ENCODE measurements at places on chromosomes 16 and 17.

DNA sequence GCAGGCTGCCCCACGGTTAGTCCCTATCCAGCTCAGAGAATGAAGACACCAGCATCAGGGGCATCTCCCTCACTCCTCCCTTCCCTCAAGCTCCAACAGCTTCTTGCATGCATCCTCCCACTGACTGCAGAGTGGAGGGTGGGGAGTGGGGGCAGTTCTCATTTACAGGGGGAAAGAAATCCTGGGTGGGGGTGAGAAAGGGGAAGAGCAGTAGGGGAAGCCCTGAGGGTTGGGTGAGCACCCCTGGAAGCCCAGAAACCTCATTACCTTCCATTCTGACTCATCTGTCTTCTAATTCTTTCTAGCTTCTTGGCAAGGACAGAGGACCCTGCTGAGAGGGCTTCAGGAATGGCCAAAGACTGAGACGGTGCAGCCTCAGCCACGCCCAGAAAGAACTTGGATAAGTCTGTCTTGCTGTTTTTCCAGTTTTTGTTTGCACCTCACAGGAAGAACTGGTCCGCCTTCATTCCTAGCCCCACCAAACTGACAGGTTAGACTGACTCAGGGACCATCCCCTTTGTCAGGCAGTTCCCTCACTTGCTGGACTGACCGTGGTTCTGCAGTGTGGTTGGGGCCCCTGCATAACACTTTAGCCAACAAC is 52.5 kb upstream of the WSB1 start:
- DNase-seq: no peak

DNA sequence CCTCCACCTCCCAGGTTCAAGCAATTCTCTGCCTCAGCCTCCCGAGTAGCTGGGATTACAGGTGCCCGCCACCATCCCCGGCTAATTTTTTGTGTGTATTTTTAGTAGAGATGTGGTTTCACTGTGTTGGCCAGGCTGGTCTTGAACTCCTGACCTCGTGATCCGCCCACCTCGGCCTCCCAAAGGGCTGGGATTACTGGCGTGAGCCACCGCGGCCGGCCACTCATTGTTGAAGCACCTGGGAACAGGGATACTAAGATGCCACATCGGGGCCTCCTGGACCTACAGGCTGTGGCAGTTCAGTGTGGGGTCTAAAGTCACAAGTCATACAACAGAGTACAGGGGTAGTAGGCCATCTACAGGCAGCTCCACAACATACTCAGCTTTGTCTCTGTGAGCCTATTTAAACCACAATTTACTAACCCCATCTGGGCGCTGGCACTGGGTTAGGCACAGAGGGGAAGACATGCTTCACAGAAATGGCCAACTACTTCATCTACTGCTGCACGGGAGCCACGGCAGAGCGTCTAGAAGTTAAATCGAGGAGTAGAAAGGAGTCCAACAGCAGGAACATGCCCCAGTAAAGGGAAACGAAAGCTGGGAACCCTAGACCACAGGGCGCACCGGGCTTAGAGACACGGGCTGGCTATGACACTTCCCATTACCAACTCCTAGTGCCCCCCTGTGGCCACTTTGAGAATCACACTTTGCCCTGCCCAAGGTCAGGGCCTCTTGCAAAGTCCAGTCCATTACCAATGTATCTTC is 4.3 kb downstream of the VAMP2 start:
- DNase-seq: peak; percentile 63

- DNase-seq: no peak
Measured at GRCh38 chr16:75064403-75065148, 52.0 kb downstream of the LDHD start.

- DNase-seq: no peak
Measured at GRCh38 chr16:1222553-1223354, 2.3 kb downstream of the TPSG1 start.

DNA sequence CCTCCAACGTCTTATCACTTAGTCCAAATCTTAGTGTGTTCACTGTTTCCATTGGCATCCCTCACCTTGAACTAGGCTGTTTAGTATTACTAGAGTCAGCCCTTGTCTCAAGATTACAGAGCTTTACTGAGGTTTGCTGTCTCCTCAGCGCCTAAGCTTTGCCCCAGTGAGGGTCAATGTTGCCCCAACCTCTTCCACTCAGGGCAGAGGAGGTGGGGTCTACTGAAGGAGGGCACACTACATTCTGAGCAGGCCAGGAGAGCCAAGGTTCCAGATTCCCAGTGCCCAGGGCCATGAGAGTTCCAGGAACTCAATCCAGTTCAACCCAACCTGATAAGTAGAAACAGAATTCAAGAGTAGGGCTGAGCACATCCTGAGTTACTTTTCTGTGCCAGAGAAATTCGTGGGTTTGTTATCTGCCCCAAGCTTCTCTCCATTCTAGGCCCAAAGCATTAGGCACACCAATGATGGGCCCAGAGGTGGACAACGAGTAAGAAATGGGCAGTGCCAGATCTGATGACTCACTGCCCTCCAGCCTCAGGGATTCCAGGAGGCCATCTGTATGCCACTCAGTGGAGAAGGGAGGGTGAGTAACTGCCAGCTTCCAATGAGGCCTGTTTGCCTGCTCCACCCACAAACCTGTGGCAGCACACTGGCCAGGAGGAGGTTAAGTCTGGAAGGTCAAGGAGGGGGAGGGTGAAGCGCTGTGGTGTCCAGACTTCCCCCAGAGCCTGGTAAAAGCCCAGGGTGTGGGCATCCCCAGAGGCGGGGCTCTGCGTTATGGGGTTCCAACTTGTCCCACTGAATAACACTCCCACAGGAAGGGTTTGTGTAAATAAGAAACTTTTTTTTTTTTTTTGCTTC is 8.2 kb downstream of the TUBG2 start:
- no peak for DNase-seq

GRCh38 chr17:82531431-82531881 is 11.9 kb downstream of the FOXK2 start:
- no peak for DNase-seq

DNA sequence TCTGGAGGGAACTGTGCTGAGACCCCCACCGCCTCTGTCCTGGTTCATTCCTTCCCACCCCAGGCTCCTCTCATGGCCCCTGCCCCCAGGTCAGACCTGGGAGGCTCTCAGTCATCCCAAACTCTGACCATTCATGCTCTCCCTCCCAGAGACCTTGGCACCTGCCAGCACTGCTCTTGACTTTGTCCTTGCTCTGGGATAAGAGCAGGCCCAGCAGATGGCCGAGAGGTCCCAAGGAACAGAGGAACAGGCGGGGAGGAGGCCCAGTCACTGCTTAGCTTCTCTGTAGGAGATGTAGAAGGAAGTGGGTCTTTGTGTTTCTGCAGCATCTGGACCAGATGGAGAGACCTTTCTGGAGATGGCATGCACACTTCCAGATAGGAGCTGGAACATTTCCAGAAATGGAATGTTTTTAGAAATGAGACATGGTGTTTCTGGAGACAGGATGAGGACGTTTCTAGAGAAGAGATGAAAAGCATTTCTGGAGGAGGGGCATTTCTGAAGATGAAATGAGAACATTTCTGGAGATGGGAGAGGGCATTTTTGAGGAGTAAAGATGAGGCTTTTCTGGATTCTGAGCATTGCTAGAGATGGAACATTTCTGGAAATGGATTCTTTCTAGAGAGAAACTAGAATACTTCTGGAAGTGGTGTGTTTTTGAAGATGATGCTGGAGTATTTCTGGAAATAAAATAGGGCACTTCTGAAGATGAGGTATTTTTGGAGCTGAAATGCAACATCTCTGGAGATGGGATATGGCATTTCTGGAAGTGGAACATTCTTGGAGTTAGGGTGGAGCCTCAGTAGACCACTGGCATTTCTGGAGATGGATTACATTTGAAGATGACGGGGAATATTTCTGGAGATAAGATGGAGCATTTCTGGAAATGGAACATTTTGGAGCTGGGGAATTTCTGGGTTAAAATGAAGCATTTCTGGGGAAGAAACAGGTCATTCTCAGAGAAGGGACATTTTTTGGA is 55.2 kb downstream of the RAI1 start:
- DNase-seq: no peak

DNA sequence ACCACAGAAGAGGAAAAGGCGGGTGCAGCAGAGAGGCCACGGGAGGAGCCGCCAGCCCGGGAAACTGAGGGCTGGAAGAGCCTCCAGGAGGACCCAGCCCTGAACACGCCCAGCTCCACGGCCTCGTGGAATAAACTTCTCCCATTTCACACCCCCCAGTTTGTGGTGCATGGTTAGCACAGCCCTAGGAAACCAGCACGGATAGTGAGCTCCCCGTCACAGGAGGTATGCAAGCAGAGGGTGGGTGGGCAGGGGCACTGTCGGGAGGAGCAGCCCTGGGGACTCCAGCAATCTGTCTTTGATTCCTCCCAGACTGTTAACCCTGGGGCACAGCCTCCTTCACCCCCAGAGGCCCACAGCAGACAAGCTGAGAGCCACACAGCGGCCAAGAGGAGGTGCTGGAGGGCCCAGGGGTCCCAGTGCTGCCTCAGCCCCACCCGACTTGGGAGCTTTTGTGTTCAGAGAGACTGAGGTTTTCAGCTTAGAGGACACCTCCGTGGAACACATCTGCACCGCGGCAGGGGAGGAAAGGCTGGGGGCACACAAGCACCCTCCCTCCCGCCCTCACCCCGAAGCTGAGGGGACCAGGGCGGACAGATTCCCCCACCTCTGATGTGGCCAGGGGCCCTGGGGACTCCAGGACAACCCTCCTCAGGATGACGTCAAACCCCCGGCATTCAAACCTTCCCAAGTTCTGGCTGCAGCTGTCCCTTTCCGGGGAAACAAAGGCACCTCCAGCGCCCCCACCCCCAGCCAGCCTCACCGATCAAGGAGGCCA is 1.7 kb upstream of the IL17C start:
- no peak for DNase-seq

GRCh38 chr16:2205967-2206313 is 686 bp downstream of the MLST8 start:
- DNase-seq: no peak

- no peak for DNase-seq
Measured at GRCh38 chr16:11118479-11118878, 137.5 kb downstream of the SOCS1 start.

GRCh38 chr17:31609331-31609730 is 217.9 kb downstream of the RAB11FIP4 start:
- no peak for DNase-seq

DNA sequence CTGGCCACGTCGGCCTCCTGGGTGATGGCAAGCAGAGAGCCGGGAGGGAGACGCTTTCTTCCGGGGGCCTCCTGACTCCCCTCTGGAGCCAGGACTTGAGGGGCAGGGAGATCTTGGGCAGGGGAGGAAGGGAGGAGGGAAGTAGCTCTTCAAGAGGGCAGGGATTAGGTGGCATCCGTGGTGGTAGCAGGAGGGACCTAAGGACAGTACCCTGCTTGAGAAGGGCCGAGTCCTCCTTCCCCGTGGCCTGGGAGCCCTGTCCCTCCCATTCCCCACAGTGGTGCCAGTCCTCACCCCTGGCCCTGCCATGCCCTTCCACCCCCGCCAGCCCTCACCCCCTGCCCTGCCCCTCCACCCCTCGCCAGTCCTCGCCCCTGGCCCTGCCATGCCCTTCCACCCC is 12.6 kb downstream of the TAX1BP3 start:
- DNase-seq: no peak

DNA sequence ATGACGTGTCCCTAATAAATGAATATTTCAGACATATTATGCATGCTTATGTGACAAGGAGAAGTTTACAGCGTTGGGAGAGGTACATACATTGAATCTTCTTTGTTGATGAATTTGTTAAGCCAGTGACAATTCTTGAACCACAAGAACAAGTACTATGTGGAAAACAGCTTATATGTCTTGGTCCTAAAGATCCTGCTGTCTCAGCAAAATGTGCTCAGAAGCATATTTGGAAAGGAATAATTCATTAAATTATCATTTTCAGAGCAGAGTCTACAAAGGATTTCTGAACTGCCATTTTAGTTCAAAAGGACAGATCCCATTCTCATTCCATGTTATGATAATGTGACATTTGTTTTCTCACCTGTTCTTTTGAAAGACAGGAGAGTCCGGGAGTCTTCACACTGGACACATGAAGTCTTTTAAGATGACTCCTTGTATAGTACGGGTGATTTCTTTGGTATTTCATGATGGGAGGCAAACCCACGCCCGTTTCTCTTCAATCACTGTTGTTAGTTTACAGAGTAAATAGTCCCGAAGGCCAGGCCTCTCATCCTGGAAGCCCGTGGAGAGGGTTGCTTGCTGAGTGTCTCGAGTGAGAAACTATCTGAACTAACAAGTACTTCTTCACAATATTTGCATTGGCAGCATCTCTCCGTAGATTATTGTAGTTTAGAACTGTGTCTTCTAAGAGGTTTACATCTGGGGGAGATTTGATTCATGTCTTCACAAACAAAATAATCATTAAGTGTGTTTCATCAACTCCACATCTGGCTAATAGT is 26.7 kb downstream of the VPS35L start:
- DNase-seq: no peak

- no peak for DNase-seq
Measured at GRCh38 chr16:79082970-79083369, 517.6 kb downstream of the MAF start.

- no peak for DNase-seq
Measured at GRCh38 chr17:8124350-8125153, 646 bp upstream of the HES7 start.

GRCh38 chr17:28725166-28725659 is 820 bp downstream of the TLCD1 start:
- DNase-seq: no peak

- DNase-seq: no peak
Measured at GRCh38 chr17:27481327-27481726, 25.1 kb downstream of the KSR1 start.

DNA sequence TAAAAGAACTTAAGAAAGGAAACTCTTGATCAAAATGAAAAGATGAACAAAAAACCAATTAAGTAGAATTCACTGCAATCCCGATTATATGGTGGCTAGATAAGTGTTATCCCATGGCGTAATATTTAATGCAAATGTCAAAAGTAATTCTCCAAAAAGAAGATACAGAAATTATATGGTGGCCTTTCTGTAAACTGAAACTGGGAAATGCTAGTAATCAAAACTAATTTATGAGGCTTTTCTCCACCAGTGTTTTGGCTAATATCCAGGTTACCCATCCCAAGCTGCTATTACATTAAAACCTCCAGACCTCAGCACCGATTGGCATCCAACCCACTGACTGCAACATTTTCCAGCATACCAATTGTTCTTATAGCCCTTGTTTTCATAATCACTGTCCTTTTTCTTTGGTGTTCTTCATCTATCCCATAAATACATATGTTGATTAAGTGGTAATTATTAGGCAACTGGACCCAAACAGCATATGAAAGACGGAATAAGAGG is 77.2 kb upstream of the TNRC6A start:
- DNase-seq: no peak

GRCh38 chr16:50610331-50611262 is 62.4 kb downstream of the NKD1 start:
- no peak for DNase-seq

GRCh38 chr16:87562201-87562600 is 40.1 kb upstream of the JPH3 start:
- DNase-seq: no peak

Measured in stimulated activated CD4-positive, alpha-beta T cell treated with anti-CD3 and anti-CD28 coated beads, Interleukin-12 subunit alpha, Interleukin-12 subunit beta, amount 100 ng/mL, for 24 hours (primary cell).